Tibial nerve (tissue), 4 donors: ENCODE measurements at places on chromosomes 3 and 15. TPM values are rescaled to one million over a fixed set of nuclear protein-coding genes. Genes with fewer than 3 reads are reported as not detected.
A peak's percentile ranks its signal among the peaks of the same experiment; 100 is the strongest.

DNA sequence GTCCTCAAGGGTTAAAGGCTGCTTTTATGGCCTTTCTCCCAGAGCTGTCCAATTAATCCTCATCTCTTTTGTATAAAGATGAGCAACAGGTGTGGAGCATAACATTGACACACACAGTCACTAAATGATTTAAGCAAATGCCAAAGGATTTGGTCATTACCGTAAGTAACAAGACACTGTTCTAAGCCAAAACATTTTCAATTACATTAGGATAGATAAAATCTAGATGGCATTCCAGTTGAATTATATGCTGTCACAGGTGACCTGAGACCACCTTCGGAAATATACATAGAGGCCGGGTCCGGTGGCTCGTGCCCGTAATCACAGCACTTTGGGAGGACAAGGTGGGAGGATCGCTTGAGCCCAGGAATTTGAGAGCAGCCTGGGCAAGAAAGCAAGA lies 105.3 kb upstream of the UBE3A start:
- no peak overlapping the region for H3K27ac ChIP-seq
- peaks cover 12% of the 10 kb centered on the region for H3K4me1 ChIP-seq
- H3K36me3 ChIP-seq: no peaks in the 10 kb centered on the region
- DNase-seq: no peak

- H3K4me3 ChIP-seq: no peak overlapping the region
- peaks cover 12% of the 10 kb centered on the region for H3K4me1 ChIP-seq
- H3K36me3 ChIP-seq: no peaks in the 10 kb centered on the region
- DNase-seq: peak; percentile 66
- H3K27ac ChIP-seq: no peak overlapping the region
Observed at GRCh38 chr3:171972871-171973348, 66.5 kb upstream of the FNDC3B start.

TJP1 gene
- 416 TPM for total RNA-seq

DNA sequence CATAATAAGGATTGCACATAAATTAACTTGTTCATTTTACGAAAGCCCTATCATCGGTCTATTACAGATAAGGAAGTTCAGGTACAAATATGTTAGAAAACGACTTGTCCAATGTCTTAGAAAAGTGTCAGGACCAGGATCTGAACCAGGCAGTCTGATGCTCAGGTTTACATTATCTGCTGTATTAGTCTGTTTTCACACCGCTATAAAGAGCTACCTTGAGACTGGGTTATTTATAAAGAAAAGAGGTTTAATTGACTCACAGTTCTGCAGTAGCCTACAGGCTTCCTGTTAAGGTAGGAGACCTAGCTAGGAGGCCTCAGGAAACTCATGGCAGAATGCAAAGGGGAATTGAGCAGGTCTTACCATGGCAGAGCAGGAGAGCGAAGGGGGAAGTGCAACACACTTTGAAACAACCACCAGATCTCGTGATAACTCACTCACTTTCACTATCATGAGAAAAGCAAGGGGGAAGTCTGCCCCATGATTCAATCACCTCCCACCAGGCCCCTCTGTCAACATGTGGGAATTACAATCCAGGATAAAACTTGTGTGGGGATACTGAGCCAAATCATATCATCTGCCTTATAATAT lies 45.8 kb upstream of the GOLIM4 start:
- no peak overlapping the region for H3K4me3 ChIP-seq

DNA sequence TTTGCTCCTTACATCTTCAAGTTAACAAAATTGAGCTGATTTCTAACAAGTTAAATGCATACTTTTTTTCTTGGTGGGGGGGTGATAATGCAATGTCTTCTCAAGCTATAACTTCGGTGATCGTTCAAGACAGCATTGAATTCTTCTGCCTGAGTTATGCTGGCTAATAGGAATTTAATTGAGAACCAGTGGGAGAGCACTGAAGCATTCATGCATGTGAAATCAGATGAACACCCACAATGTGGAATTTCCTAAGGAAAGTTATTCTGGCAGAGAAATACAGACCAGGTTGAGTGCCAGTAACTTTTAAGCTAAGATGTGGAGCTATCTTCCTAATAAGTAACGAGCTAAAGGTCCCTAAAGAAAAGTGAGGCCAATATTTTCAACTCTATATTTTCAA lies 3.0 kb downstream of the SPATA16 start:
- H3K4me3 ChIP-seq: no peak overlapping the region
- H3K27ac ChIP-seq: no peak overlapping the region
- H3K4me1 ChIP-seq: no peaks in the 10 kb centered on the region
- no peaks in the 10 kb centered on the region for H3K27me3 ChIP-seq
- no peaks in the 10 kb centered on the region for H3K36me3 ChIP-seq

GRCh38 chr15:71916834-71917233 lies 106.5 kb downstream of the NR2E3 start:
- H3K36me3 ChIP-seq: peaks cover 47% of the 10 kb centered on the region
- H3K27me3 ChIP-seq: no peaks in the 10 kb centered on the region
- H3K4me1 ChIP-seq: no peaks in the 10 kb centered on the region
- H3K27ac ChIP-seq: no peak overlapping the region
- no peak overlapping the region for H3K4me3 ChIP-seq

GRCh38 chr3:150762662-150763121 lies 277 bp downstream of the SIAH2 start:
- DNase-seq: no peak
- H3K27ac ChIP-seq: peak overlapping the region; percentile 97
- H3K4me3 ChIP-seq: peak overlapping the region; percentile 84
- no peaks in the 10 kb centered on the region for H3K36me3 ChIP-seq

DNA sequence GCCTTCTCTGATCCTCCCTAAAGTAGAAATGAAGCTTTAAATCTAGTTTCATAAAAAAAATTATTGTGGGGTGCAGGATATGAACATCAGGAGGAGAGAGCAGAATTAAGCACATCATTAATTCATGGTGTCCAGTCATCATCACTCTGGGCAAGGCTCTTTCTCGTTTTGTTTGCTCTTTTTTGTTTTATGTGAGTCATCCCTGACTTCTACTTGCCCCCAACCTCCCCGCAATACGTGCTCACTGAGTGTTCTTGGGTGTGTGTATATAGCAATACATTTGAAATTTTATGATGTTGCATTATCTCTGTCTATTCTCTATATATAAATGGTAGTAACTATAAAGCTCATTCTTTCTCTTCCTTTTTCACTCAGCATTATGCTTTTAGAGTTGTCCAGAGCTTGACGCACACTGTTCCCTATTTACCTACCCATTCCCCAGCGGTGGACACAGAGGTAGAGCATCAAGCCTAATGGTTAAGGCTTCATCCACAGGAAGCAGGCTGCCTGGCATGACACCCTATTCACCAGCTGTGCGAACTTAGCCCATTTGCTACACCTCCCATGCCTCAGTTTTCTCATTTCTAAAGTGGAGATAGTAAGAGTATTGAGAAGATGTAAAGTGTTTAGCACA lies 72.3 kb downstream of the CD200R1L start:
- no peaks in the 10 kb centered on the region for H3K36me3 ChIP-seq
- no peaks in the 10 kb centered on the region for H3K27me3 ChIP-seq
- H3K27ac ChIP-seq: no peak overlapping the region
- H3K4me1 ChIP-seq: peaks cover 28% of the 10 kb centered on the region
- no peak overlapping the region for H3K4me3 ChIP-seq
- DNase-seq: no peak

CD200R1 gene
- total RNA-seq: 0.98 TPM

DNA sequence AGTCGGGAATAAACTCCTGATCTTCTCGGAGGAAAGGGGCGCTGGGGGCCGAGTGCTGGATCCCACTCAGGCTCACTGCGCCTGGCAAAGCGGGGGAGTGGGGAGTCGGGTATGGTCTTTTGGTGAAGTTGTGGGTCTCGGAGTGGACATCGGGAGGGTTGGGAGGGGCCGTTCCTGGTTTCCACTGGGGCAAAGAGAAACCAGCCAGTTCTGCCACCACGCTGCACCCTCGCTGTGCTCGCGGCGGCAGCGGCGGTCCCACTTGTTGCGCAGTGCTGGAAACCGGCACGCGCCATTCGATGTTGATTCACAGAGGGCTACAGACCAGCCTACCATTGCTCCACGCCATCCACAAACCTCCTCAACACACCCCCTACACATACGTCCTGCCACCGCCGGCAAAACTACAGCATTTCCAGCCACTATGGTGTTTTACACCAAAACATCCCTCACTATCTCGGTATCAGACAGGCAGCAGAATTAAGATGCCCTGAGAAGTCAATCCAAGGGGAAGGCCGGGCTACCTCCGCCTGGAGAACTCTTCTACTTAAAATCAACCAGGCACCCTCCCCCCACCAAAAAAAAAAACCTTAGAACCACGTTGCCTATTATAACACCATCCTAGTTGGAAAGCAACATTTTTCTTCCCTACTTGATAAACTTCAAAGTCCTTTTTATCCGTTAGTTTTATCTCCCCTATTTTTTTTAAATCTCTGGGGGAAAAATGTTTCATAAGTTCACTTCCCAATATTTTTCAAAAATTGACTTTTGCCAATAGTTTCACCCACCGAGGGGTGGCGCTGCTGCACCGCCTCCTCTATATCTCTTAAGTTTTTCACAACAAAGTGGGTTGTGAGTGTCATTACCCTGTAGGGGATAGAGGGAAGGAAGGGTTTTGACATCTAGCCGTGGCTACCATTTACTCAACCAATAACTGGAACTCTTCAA lies 3.6 kb downstream of the BCL6 start:
- H3K27me3 ChIP-seq: no peaks in the 10 kb centered on the region
- peak overlapping the region; percentile 91 for H3K4me3 ChIP-seq
- H3K4me1 ChIP-seq: no peaks in the 10 kb centered on the region

HDC gene
- total RNA-seq: 5.9 TPM

DNA sequence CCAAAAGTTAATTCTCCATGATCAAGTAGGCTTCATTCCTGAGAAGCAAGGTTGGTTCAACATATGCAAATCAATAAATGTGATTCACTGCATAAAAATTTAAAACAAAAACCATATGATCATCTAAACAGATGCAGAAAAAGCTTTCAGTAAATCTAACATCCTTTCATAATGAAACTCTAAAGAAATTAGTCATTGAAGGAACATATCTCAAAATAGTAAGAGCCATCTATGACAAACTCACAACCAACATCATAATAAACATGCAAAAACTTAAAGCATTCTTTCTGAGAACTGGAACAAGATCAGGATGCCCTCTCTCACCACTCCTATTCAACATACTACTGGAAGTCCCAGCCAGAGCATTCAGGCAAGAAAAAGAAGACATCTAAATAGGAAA lies 254.1 kb downstream of the AGBL1 start:
- no peak for DNase-seq
- H3K4me3 ChIP-seq: no peak overlapping the region
- H3K27ac ChIP-seq: no peak overlapping the region
- no peaks in the 10 kb centered on the region for H3K27me3 ChIP-seq
- H3K36me3 ChIP-seq: no peaks in the 10 kb centered on the region

PATL2 gene
- 0.30 TPM for total RNA-seq

UROC1 gene
- total RNA-seq: not detected

GRCh38 chr15:41494190-41494921 lies 682 bp downstream of the ITPKA start:
- no peaks in the 10 kb centered on the region for H3K36me3 ChIP-seq
- no peak overlapping the region for H3K27ac ChIP-seq
- DNase-seq: no peak
- peak overlapping the region; percentile 28 for H3K4me3 ChIP-seq

- no peaks in the 10 kb centered on the region for H3K36me3 ChIP-seq
- no peak overlapping the region for H3K27ac ChIP-seq
- H3K27me3 ChIP-seq: no peaks in the 10 kb centered on the region
- DNase-seq: no peak
Observed at GRCh38 chr15:80494351-80494751, 90.2 kb downstream of the ARNT2 start.

DNA sequence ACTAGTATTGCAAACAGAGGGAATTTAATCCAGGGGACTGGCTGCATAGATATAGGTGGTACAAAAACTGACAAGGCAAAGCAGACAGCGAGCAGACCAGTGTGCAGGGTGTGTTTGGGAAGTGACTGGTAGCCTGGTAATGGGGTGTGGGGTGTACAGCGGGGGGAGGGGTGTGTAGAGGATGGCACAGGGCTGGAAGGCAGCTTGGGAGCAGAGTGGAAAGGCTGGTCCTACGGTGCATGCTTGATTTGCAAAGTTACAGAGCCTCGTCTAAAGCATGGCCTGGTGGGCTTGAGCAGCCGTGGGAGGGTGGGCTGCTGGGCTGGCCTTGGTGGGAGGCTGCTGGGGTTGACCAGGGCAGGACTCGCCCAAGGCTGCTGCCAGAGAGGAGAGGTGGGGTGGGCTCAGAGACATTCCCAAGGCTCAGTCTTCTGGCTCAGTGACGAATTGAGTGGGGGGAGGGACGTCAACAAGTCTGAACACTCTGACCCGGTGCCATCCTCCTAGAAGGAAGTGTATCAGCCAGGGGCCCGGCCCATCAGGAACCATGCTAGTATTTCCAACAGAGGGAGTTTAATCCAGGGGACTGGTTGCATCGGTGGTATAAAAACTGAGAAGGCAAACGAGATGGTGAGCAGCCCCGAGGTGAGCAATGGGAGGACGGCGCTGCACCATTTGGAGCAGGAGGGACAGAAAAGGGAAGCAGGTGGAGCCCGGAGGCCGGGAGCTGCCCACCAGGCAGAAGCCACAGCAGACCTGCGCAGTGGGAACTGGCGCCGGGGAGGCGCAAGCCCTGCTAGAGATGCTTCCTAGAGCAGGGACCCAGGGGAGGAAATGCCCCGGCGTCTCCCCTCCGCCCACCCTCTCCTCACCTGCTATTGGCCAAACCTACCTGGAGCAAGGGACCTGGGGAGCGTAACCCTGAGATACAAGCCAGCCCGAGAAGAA lies 29.2 kb downstream of the CPN2 start:
- H3K4me1 ChIP-seq: peaks cover 10% of the 10 kb centered on the region
- no peak for DNase-seq
- H3K27me3 ChIP-seq: no peaks in the 10 kb centered on the region
- H3K36me3 ChIP-seq: no peaks in the 10 kb centered on the region

SMCO1 gene
- total RNA-seq: not detected

GRCh38 chr3:189622629-189623028 lies 8.6 kb upstream of the TP63 start:
- H3K36me3 ChIP-seq: no peaks in the 10 kb centered on the region
- DNase-seq: no peak
- H3K4me1 ChIP-seq: no peaks in the 10 kb centered on the region
- no peak overlapping the region for H3K4me3 ChIP-seq

- H3K27me3 ChIP-seq: no peaks in the 10 kb centered on the region
- peak overlapping the region; percentile 74 for H3K27ac ChIP-seq
- DNase-seq: no peak
- peaks cover 54% of the 10 kb centered on the region for H3K4me1 ChIP-seq
Observed at GRCh38 chr3:58043933-58044332, 35.7 kb downstream of the FLNB start.

GRCh38 chr3:20480786-20481365 lies 294.9 kb upstream of the SGO1 start:
- DNase-seq: no peak
- no peak overlapping the region for H3K27ac ChIP-seq
- no peaks in the 10 kb centered on the region for H3K4me1 ChIP-seq
- no peak overlapping the region for H3K4me3 ChIP-seq
- H3K27me3 ChIP-seq: no peaks in the 10 kb centered on the region
